ENCODE measurements at places on chromosomes 16 and 17.

DNA sequence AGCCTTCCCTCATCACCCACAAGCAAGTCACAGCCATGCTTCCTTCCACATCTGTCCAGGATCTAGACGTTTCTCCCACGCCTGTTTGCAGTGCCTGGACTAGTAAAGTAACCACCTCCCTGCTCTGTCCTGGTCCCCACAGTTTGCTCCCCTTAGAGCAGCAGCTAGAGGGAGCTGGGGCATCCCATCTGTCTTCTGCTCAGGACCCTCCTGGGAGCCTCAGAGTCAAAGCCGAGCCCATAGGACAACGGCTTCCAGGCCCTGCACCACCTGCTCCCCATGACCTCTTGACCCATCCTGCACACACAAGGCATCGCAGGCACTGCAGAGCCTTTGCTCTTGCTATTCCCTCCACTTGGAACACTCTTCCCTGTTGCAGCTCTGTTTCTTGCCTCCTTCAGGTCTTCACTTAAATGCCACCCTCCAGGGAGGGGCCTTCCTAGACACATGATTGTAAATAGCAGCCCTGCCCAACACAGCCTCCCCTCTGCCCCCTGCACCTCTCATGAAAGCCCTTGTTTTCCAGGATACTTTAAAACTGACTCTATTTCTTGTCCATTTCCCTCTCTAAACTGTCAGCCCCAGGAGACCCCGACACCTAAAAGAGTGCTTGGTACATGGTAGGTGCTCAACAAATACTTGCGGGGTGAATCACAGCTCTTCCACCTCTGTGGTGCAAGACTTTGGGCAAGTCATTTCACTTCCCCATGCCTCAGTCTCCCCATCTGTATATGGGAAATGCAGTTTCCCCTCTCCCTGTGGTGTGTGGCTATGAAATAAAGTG lies 3.1 kb downstream of the NATD1 start:
- H3K4me3 ChIP-seq, result no peak overlapping the region
- H3K36me3 ChIP-seq, result no peaks in the 10 kb centered on the region
- H3K27ac ChIP-seq, result no peak overlapping the region
- peaks cover 2% of the 10 kb centered on the region for H3K27me3 ChIP-seq
- DNase-seq, result no peak

- no peak for DNase-seq
- H3K36me3 ChIP-seq, result no peaks in the 10 kb centered on the region
- H3K27ac ChIP-seq, result no peak overlapping the region
- peaks cover 28% of the 10 kb centered on the region for H3K4me1 ChIP-seq
- H3K4me3 ChIP-seq, result peak overlapping the region; percentile 91
- peaks cover 47% of the 10 kb centered on the region for H3K27me3 ChIP-seq
Measured at GRCh38 chr16:10878644-10879501, 1.9 kb downstream of the CIITA start.

GRCh38 chr16:15873301-15873700 lies 15.1 kb downstream of the CEP20 start:
- no peak overlapping the region for H3K27ac ChIP-seq
- no peaks in the 10 kb centered on the region for H3K27me3 ChIP-seq
- no peak overlapping the region for H3K4me3 ChIP-seq

DNA sequence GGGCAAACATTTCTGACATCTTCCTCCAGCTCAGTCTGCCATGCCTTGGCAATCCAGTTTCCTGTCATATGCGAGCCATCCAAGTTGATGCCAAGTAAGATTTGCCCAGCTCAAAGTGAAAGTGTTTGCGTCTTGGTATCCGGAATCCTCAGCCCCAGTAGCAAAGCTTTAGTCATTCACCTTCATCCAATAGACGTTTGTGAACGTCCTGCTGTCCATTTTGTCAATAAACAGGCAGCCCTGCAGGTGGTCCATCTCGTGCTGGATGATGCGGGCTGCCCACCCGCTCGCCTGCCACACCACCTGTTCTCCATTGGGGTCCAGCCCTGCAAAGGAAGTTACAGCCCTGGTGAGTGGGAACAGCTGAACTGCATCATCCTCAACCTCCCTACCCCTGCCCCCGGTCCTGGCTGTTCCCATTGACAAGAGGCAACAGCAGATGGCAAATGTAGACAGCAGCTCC lies 1.5 kb downstream of the PDF start:
- H3K27ac ChIP-seq, result peak overlapping the region; percentile 67
- H3K36me3 ChIP-seq, result peaks cover 29% of the 10 kb centered on the region
- H3K27me3 ChIP-seq, result peaks cover 6% of the 10 kb centered on the region

- peak overlapping the region; percentile 25 for H3K4me3 ChIP-seq
- no peak for DNase-seq
- H3K4me1 ChIP-seq, result peaks cover 10% of the 10 kb centered on the region
- no peaks in the 10 kb centered on the region for H3K36me3 ChIP-seq
Measured at GRCh38 chr17:70120425-70120824, 45.4 kb downstream of the KCNJ16 start.

DNA sequence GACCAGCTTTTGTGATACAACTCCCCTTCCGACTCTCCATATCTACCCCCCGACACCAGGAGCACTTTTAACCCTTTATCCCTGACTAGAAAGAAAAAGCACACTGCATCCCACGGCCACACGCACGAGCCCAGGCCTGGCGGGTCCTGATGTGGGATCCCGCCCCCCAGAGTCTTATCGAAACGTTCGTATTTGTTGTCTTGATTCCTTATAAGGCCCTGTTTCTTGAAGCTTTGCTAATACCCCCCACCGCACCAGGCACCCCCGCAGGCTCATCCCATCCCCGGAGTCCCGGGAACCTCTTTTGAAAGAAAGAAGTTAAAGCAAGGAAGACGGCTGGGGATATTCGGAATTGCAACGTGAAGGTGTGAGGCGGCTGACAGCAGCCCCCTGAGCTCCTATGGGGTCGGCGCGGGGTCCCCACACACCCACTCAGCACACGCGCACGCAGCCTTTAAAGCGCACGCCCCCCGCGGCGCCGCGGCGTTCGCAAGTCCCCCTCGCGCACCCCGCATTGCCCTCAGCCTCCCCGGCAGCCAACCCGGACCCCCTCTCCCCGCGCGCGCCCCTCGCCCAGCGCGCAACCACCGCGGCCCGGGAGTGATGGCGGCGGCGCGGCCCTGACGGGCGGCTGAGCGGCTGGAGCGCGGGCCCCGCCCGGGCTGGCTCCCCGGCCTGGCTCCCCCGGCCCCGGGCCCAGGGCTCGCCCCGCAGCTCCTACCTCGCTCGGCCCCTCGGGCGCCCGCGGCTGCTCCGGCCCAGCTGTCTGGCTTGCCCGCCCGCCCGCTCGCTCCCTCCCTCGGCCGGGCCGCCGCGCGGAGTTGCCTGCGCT lies 448 bp downstream of the STAT5B start:
- no peak for DNase-seq
- H3K27me3 ChIP-seq, result peaks cover 2% of the 10 kb centered on the region
- peak overlapping the region; percentile 93 for H3K4me3 ChIP-seq
- peak overlapping the region; percentile 62 for H3K27ac ChIP-seq
- H3K4me1 ChIP-seq, result peaks cover 47% of the 10 kb centered on the region

DNA sequence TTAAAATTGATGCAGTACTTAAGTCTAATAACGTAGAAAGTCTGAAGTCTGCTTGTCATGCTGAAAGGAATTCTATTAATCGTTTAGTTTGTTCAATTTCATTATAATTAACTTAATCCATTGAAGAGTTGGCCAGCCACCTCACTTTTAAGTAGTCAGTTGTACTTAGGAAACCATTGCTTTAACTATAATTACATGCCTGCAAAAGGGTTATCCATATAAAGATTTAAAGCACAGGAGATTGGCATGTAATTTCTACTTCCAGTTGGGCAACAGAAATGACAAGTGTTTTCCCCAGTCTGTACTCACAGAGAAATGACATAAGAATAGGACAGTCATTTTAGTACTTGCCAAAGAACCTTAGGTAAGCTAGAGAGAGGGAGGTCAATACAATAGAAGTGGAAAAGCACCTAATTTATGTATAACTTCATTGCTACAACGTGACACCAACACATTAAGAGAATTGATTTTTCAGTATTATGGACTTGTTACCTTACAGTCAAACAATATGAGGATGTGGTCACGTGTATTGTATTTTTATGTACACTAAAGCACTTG lies 3.7 kb upstream of the USP32 start:
- H3K4me1 ChIP-seq, result peaks cover 7% of the 10 kb centered on the region
- DNase-seq, result no peak
- no peaks in the 10 kb centered on the region for H3K36me3 ChIP-seq
- no peak overlapping the region for H3K27ac ChIP-seq
- H3K4me3 ChIP-seq, result no peak overlapping the region

GRCh38 chr17:48024149-48025039 lies 13.2 kb downstream of the COPZ2 start:
- H3K27me3 ChIP-seq, result peaks cover 6% of the 10 kb centered on the region
- H3K36me3 ChIP-seq, result no peaks in the 10 kb centered on the region
- H3K27ac ChIP-seq, result peak overlapping the region; percentile 96
- DNase-seq, result peak; percentile 64
- peaks cover 50% of the 10 kb centered on the region for H3K4me1 ChIP-seq
- H3K4me3 ChIP-seq, result peak overlapping the region; percentile 93

DNA sequence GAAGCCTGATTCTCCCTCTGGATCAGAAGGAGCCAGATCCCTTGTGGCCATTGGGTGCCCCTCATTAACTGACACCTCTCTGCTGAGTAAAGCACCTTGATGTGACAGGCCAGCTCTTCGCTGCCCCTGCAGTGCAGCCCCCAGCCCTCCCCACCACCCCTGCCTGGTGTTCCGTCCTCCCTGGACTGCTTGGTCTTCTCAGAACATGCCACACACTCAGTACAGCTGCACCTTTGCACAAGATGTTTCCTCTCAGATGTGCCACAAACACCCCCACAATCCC lies 20.2 kb downstream of the GOSR2 start:
- DNase-seq, result no peak
- peaks cover 7% of the 10 kb centered on the region for H3K27me3 ChIP-seq
- peak overlapping the region; percentile 70 for H3K4me3 ChIP-seq
- H3K27ac ChIP-seq, result peak overlapping the region; percentile 62
- H3K4me1 ChIP-seq, result peaks cover 27% of the 10 kb centered on the region

GRCh38 chr17:78343543-78344201 lies 16.2 kb downstream of the SOCS3 start:
- peak overlapping the region; percentile 80 for H3K4me3 ChIP-seq
- H3K4me1 ChIP-seq, result peaks cover 49% of the 10 kb centered on the region
- H3K27ac ChIP-seq, result peak overlapping the region; percentile 99
- no peak for DNase-seq
- H3K27me3 ChIP-seq, result peaks cover 1% of the 10 kb centered on the region
- H3K36me3 ChIP-seq, result no peaks in the 10 kb centered on the region

DNA sequence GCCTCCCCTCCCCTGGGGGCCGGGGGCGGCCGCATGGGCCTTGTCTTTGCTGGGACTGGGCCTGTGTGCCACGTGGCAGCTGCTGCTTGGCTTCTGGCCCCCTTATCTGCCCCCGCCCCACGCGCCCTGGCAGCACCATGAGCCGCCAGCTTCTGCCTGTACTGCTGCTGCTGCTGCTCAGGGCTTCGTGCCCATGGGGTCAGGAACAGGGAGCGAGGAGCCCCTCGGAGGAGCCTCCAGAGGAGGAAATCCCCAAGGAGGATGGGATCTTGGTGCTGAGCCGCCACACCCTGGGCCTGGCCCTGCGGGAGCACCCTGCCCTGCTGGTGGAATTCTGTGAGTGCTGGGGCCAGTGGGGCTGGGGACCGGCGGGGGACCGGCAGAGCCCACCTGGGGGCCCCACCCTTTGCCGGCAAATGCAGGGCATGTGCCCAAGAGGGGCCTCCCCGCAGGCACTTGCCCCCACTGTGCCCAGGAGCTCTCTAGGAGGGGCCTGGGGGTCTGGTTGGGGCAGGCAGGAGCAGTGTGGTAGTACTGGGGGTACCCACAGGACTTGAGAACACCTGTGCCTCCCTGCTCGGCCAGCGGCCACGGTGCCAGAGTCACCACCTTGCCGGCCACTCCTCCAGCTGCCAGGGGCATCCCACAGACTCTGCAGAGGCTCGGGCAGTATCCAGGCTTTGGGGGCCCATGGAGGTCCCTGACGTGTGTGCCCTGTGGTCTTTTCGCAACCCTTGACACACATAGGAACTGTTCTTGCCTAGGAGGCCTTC lies at the start of gene PDIA2:
TSS of gene PDIA2 (plus strand) at position 132 of the 773 bp plus-strand sequence. CDS start at position 138, 6 bp downstream.
- H3K27ac ChIP-seq, result no peak within 1 kb of the TSS
- no peak within 1 kb of the TSS for H3K4me3 ChIP-seq
- H3K4me1 ChIP-seq, result no peaks in the 10 kb centered on the region
- DNase-seq, result no peak
- peaks cover 10% of the 10 kb centered on the region for H3K36me3 ChIP-seq

DNA sequence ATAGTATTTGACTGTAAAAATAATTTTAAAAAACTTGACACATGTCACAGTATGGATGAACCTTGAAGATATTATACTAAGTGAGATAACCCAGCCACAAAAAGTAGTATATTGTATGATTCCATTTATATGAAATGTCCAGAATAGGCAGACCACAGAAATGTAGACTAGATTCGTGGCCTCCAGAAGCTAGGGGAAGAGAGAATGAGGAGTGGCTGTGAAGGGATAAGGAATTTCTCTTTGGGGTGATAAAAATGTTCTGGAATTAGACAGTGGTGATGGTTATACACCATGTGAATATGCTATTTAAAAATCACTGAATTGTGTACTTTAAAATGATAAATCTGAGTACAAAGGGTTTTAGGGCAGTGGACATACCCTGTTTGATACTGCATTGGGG lies 253.1 kb upstream of the DYNLRB2 start:
- H3K36me3 ChIP-seq, result 0 out of 2 replicates have a peak, but pooled peaks cover 3% of the 10 kb centered on the region
- H3K4me3 ChIP-seq, result no peak overlapping the region
- H3K4me1 ChIP-seq, result peaks cover 60% of the 10 kb centered on the region
- no peak overlapping the region for H3K27ac ChIP-seq

DNA sequence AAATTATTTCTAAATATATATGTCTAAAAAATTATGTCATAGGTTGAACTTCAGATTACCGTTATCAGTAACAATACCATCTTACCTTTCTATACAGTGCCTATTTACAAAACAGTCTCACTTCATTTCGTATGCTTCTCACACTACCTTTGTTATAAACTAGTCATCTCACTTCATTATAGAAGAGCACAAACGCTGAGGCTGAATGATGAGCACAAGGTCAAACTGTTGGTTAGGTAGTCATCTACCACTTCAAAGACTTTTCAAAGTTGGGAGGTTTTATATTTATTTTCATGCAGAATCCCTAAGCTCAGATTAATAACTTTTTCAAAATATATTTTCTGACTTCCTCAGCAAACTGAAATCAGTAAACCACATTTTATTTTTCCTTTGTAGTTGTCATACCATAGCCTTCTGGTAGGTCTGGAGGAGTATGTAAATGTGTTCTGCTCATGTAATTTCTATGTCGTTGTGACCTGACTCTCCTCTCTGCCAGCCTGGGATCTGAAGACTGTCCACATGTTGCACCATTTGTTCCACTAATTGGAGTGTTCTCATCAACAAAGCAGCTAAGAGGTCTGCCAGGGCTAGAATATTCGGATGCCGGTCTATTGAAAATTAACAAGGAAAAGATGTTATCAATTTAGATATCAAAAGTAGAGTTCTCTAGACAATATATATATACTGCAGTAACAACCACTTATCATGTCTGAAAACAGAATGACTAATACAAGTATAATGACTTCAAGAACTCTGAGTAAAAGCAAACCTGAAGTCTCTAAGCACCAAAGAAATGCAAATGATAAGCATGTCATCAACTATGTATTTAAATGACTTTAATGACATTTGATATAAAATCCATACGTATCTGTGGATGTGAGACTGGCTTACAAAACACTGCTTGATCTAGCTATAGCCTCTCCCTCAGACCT lies 73.9 kb downstream of the CEP95 start:
- H3K36me3 ChIP-seq, result peaks cover 43% of the 10 kb centered on the region
- H3K4me1 ChIP-seq, result peaks cover 39% of the 10 kb centered on the region
- H3K27me3 ChIP-seq, result peaks cover 9% of the 10 kb centered on the region
- peak overlapping the region; percentile 35 for H3K4me3 ChIP-seq
- DNase-seq, result peak; percentile 16
- peak overlapping the region; percentile 82 for H3K27ac ChIP-seq
